ENCODE measurements at places on chromosomes 2 and 18.

GRCh38 chr2:230814616-230815015, 50.1 kb upstream of the ITM2C start:
- no peak for DNase-seq

- DNase-seq, result no peak
Observed at GRCh38 chr2:15860760-15861159, 79.6 kb upstream of the MYCN start.

DNA sequence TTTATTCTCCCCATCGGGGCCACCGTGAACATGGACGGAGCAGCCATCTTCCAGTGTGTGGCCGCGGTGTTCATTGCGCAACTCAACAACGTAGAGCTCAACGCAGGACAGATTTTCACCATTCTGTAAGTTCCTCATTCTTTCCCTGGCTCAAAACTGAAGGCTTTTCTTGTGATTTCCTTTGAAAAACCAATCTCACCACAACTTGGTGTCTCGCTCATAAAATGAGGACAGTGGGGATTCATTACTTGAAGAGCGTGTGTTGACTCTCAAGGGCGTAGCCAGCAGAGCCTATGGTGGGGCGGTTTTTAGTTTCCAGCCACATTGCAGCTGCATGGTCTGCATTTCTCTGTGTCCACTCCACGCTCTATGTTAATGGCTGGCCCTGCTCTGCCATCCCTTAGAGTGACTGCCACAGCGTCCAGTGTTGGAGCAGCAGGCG, 29.0 kb downstream of the SLC1A4 start:
- DNase-seq, result no peak

DNA sequence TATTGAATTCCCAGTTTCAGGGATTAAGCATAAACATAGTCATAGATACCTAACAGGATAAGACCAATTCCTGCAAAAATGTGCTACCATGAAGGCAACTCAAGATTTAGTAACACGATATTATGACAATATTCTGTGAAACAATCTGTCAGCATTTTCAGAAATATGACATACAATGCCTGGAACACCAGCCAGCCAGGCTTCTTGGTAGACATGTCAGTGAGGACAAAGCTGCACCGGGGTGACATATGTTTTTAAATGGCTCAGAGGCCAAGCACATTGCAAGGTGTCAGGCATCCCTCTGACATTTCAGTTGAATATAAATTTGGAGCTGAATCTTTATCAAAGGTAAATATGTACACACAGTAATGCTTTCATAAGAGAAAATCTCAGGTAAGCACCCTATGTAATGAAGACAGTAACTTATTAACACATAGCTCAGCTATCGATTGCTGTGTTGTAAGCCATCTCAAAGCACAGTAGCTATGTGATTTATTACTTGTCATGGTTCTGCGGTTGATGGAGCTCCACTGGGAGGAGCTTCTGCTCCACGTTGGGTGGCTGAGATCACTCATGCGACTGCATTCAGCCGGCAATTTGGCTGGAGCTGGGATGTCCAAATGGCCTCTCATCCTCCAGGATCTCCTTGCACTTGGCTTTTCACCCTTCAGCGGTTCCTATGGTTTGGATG, 31.9 kb upstream of the EML6 start:
- DNase-seq, result no peak

GRCh38 chr2:170974304-170974993, 45.4 kb downstream of the GORASP2 start:
- DNase-seq, result no peak

DNA sequence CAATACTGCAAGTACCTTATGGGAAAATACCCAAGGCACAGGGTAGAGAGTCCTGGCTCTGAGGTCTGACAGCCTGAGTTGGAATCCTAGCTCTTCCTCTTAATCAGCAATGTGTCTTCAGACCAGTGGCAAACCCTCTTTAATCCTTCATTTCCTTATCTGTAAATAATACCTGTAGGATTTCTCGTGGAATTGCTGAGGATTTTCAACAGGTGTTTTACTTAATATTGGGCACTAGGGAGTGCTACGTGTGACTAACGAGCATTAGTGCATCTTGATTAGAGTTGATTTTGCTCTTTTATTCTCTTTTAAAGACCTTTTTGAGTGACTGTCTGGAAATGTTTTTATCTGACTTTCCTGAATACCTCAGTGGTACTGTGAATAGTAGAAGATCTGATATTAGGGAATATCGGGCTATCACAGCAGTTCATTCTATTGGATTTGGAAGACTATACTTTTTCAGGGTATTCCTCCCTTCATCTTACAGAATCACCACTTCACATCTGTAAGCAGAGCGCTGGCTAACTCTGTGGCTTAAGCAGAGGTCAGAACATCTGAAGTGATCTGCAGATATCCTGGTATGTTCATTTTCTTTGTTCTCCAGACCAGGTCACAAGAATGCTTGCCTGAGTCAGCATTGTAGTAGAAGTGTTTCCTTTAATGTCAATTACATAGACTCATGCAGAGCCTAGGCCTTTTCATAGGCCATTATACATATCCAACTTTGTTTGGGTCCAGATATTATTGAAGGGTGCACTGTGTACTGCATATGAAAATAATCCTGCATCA, 49.1 kb downstream of the ARHGAP28 start:
- DNase-seq, result no peak

DNA sequence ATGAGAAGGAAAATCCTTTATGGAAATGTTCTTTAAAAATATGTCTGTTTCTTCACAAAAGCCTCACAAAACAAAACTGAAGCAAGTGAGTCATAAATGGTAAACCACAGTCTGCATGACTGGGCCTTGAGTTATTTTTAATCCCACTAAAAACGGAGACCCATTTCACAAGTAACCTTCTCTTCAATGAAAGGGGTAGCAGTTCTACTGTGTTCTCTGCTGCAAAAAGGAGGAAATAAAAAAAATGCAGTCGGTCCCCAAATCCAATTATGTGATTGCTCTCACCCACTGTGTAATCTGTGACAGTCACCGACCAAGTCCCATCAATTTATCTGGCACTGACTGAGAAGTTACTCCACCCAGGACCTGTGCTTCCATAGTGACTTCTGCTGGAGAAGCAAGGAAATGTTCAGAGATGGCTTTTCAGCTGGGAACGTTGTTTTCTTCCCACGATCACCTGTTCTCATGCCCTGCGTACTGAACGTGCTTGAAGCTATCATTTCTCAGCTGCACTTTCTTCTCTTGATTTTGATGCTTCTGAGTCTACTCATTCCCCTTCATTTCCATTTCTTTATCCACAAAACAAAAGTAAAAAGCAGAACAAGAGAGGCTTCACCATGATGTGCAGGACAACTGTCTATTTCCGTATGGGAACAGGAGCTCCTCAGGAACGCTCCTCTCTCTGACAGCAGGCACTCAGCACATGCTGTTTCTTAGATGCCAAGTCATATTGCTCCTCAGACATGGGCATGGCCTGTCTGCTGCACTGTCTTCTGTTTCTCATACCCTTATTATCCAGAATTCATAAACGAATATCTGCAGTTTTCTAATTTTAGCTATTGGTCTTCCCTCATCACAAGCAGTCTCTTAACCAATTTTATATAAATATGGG, 80.0 kb upstream of the TMEM200C start:
- DNase-seq, result no peak
